Hematopoietic multipotent progenitor cell (in vitro differentiated cells): ENCODE measurements at places on chromosomes 12 and 14.

- DNase-seq: no peak
Observed at GRCh38 chr14:61643555-61643954, 51.8 kb upstream of the HIF1A start.

DNA sequence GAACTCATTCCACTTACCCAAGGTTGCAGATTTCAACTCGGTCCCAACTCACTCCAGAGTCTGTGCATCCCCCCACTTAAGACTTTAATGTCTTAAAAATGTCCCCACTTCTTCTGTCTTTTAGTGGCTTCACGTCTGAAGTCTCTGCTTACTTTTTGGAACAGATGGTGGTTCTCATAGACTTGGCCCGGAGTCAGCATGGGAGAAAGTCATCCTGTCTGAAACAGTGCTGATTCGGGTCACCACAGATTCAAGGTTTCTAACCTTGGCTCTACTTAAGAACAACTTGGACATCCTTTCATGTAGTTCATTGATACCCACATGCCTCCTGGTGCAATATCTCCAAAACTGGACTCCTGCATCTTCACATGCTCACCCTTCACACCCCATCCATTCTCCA is 26.0 kb downstream of the CHST11 start:
- no peak for DNase-seq

GRCh38 chr12:24931666-24932405 is 17.1 kb downstream of the BCAT1 start:
- DNase-seq: no peak

GRCh38 chr14:44795725-44796124 is 166.0 kb downstream of the KLHL28 start:
- DNase-seq: no peak

GRCh38 chr12:31853520-31853919 is 105.7 kb upstream of the RESF1 start:
- DNase-seq: no peak

- DNase-seq: no peak
Observed at GRCh38 chr14:77184396-77185092, 2.9 kb downstream of the TMEM63C start.

DNA sequence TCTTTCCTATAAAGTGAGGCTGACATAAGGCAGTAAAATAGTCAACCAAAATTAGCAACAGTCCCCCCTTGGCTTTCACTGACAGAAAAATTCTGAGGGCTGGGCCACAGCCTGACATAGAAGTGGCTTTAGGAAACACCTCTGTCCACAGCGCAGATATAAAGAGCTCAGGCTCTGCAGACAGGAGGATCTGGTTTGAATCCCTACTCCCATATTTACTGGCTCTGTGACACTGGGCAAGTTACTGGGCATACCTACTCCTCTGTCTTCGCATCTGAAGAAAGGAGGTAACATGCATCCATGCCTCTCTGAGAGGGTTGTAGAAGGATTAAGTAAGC is 95.3 kb downstream of the STXBP6 start:
- no peak for DNase-seq

- DNase-seq: no peak
Observed at GRCh38 chr12:46187023-46187422, 81.8 kb downstream of the SLC38A1 start.

DNA sequence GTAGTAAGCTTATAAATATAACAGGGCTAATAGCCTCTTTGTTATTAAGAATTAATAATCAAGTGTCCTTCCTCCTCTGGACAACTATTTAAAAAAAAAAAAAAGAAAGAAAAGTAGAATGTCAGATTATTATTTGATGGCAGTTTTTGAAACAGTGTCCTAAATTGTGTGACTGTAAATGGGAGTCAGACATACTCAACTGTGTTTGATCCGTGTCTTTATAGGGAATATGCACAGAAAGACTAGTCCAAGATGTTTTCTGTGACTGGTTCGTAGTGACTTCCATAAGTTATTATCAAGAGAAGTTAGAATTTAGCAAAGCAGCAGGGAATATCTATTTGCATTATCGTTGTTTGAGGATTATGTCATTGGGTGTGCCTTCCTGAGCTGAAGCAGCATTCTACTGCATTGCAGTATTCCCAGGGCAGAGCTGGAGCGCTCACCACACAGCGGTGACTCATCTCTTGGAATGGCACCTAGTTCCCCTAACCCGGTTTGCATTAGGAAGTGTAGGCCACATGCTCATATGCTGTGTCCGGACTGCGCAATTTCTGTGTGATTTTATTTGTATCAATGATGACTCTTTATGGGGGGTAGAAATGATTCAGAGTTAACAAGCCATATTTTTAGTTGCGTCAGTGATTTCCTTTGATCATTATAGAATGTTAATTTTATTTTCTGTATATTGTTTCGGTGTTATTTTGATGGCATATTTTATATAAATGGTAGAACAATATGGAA is 7.9 kb downstream of the DYNC1H1 start:
- DNase-seq: no peak

- no peak for DNase-seq
Observed at GRCh38 chr14:90639641-90640040, 176.6 kb downstream of the TTC7B start.

GRCh38 chr12:124429535-124429934 is 134.6 kb downstream of the RFLNA start:
- DNase-seq: no peak
